NCI-H526 (cell line): ENCODE measurements at places on chromosomes 6 and 20.

DNA sequence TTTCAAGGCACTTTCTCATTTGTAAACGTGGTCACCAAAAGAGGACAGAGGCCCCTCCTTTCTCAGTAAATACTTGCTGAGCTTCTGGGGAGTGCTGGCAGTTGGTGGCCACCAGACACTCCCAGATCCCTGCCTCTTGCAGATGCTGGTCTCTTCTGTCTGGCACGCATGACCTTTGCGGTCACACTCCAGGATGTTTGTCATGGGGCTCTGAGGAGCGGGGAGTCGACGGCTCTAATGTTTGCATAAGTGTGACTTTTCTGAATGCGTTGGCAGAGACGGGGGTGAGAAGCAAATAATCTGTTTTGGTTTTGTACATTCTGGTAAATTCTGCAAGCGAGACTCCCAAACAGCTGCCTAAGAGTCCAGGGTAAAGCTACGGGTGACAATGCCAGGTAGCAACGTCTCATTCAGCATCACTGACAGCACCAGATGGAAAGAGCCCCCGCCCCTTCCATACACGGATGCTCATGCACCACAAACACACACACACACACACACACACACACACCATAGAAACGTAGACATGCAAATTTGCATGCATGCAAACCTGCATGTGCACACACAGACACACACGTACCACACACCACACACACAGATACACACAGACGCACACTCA, 101.1 kb downstream of the YTHDF1 start:
- DNase-seq: no peak

DNA sequence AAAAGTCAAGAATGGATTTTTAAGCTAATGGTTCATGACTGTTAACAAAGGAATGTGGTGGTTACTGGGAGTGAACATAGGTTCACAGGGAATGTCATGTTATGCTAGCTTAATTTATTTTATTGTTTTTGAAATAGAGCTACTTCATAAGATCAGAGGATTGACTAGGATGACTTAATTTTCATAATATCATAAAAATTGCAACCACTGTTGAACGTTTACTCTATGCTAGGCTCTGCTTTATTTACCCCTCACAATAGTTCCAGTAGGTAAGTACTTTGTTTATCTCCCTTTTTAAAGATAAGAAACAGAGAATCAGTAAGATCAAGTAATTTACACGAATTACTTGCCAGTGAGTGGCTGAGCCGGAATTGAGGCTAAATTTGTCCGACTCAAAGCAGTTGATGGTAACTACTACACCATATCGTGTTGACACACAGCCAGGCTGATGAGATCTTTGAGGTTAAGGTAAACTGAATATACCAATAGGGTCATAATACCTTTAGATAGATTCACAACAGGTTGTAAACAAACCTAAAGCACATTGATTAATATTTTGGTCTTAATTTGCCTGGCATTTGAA, 194.6 kb upstream of the CITED2 start:
- DNase-seq: no peak

- DNase-seq: no peak
Measured at GRCh38 chr20:19741924-19742323, 16.1 kb upstream of the RIN2 start.

GRCh38 chr20:41063442-41063841, 34.8 kb downstream of the TOP1 start:
- peak; percentile 88 for DNase-seq

GRCh38 chr6:938271-938905, 245.4 kb upstream of the EXOC2 start:
- DNase-seq: no peak

DNA sequence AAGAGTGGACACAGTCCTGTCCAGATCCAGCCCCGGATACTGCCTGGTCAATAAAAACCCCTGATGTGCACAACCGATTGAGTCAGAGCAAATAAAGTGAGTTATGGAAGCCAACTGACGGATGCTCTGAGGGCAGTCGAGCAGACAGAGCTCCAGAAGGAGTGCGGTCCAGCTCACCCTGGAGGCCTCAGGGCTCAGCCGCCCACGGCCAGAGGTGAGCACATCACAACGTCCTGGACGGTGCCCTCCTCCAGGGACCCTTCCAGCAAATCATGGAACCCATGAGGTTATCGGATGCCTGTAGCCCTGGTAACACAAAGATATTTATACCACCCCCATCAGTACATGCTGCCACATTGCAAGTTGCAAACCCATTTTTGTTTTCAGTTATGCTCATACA, 44.0 kb upstream of the SMOC2 start:
- no peak for DNase-seq

GRCh38 chr6:3307436-3307835, 48.7 kb downstream of the PSMG4 start:
- no peak for DNase-seq

- no peak for DNase-seq
Measured at GRCh38 chr6:19788686-19789085, 48.5 kb upstream of the ID4 start.

- no peak for DNase-seq
Measured at GRCh38 chr20:20430066-20430465, 62.2 kb downstream of the INSM1 start.

GRCh38 chr6:1124885-1125284, 187.0 kb upstream of the FOXQ1 start:
- no peak for DNase-seq

- no peak for DNase-seq
Measured at GRCh38 chr6:113774127-113774825, 82.9 kb upstream of the MARCKS start.

DNA sequence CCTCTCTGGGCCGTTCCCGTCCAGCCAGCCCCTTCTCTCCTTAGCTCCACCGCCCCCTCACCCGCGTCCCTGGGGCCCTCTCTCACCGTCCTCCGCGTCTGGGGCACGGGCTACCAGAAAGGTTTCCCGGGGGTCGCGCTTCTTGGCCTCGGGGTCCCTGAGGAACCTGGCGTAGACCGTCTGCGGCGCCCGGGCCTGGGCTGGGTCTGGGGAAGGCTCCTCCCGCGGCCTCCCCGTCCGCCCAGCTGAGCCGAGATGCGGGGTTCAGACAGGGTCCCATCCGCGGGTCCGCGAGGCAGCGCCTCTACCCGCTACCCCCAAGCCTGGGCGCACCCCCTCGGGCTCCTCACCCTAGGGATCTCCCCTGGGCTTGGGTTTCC, 1.1 kb downstream of the TULP1 start:
- no peak for DNase-seq

DNA sequence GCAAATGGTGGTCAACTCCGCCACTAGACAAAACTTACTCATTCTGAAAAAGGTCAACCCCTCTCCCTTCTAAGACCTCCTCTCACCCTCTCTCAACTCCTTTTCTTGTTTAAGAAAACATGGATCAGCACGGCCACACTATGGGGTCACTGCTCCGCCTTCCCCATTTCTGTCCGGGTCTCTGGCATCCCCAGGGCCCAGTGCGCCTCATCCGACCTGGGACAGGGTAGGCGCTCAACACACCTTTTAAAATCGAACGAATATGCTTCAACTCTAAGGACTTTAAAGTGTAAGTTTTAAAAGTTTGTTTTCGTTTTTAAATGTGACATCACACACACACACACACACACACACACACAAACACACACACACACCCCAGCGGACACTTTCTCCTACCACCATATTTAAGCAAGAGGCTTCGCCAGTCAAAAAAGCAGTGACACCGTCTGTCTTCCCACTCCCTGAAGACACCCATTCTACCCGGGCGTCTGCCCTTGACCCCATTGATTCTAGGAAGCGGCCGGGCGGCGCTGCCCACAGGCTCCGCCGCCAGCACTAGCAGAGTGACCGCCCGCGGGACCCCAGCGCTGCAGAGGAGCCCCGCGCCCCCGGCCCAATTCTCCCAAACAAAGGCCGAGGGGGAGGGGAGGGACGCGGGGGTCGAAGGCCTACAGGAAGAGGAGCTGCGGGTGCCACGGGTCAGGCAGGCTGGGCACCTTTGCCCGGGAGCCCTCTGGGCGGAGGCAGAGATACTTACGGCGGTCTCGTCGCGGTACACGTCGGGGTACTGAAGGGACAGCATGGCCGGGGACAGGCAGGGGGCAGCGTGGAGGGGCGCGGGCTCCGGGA, 568 bp downstream of the PREP start:
- DNase-seq: peak; percentile 39

DNA sequence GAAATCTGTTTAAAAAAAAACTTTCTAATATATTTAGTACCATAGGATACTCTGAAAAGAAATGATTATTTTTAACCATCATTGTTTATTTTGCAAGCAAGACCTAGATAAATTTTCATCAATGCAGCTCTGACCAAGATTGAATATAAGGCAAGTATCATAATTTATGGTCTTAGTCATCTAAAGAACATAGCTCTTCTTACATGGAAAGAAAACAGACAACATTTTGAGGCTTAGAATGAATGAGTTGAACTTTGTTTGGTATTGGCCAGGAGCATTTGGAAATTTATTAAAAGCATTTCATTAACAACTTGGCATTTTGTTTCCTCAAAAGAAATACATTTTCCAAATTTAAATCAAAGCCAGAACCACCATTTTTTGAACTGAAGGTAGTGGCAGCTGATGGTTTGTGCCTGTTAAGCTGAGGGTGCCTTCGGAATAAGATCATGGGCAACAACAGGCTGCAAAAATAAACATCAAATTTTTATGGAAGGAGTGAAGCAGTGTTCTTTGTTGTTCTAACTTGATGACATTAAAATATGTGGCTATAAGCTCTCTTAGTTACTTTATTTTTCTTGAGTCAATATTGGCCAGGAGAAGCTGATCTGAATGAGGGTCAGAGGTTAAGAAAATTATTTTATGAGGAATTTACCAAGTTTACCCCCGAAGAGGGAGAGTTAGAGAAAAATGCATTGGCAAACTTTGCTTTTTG, 6.7 kb upstream of the ATXN1 start:
- DNase-seq: no peak

GRCh38 chr6:8659404-8660189, 224.3 kb upstream of the SLC35B3 start:
- no peak for DNase-seq

DNA sequence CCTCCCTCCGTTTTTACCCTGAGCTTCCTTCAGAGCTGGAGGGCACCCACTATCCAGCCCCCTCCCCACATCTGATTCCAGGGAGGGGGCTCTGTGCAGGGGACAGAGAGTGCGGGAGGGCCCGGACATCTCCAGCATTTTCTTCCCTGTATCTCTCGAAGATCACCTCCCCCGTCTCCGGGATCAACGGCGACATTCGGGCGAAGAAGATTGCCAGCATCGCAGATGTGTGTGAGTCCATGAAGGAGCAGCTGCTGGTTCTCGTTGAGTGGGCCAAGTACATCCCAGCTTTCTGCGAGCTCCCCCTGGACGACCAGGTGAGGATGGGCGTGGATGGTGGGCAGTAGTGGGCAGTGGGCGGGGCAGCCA, 58.8 kb downstream of the HNF4A start:
- DNase-seq: no peak

DNA sequence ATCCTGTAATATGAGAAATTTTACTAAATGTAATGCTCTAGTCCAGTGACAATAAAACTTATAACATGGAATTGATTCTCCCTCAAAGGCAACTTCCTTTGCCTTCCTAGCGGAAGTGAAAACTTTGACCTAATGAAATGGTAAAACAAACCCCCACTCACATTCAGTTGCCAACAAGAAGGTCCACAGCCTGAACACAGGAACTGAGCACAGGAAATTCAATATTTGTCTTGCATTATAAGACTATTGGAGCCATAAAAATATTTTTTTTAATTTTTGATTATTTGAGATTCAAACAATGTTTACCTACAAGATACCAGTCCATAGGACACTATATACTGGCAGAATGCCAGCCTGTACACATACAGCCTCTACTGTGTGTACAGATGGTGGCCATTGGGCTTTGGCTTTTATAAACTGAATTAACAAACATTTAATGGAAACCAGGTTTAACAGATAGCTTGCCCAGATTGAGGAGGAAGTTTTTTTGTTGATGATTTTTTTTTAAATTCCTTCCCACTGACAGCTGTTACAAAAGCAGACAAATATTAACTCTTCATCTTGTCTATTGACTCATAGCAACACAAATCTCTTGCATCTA, 481.5 kb upstream of the JAG1 start:
- DNase-seq: no peak

GRCh38 chr6:113644861-113645575, 212.1 kb upstream of the MARCKS start:
- no peak for DNase-seq

GRCh38 chr20:19713822-19714578, 44.1 kb upstream of the RIN2 start:
- no peak for DNase-seq

DNA sequence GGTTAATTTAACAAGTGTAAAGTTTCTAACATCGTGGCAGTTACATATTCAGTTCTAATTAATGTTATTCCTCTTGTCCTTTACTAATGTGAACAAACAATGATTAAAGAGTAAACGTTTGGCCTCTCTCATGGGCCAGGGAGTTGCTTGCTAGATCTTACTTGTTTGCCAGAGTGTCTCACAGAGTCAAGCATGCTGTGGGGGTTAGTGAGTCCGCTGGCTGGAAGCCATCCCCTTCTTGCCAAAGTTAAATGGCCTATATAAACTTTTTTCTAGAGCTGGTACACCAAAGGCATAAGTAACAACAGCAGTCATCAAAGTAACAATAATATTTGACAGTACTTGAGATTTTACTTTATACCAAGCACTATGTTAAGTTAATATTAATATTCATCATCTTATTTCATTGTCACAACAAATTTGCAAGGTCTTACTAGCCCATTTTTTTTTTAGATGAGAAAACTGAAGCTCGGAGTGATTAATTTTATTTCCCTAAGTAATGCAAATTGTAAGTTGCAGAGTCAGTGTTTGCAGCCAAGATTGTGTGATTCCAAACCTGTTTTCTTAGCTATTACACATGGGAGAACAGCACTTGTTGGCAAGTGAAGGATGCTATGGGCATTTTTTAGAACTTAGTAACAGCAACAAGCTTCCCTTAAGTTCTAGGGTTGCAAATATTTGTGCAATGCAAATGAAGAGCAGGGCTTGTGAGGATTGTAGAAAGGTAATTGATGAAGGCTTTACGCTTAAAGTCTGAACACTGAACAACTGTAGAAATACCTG, 224.5 kb downstream of the RFPL4B start:
- no peak for DNase-seq
